Right renal pelvis (tissue), 4 donors: ENCODE measurements at places on chromosomes 5 and 9. TPM values are rescaled to one million over a fixed set of nuclear protein-coding genes. Genes with fewer than 3 reads are reported as not detected.

Gene POU5F2
- polyA plus RNA-seq: not detected

Gene MRPS30
- 60.7 TPM for polyA plus RNA-seq

Gene CBY3
- not detected for polyA plus RNA-seq

GRCh38 chr5:158701406-158702177 is 398.1 kb downstream of the EBF1 start:
- DNase-seq: no peak

- no peak for DNase-seq
Measured at GRCh38 chr9:124197177-124198095, 60.3 kb upstream of the NEK6 start.

GRCh38 chr5:55988979-55989638 is 5.7 kb downstream of the IL6ST start:
- no peak for DNase-seq

DNA sequence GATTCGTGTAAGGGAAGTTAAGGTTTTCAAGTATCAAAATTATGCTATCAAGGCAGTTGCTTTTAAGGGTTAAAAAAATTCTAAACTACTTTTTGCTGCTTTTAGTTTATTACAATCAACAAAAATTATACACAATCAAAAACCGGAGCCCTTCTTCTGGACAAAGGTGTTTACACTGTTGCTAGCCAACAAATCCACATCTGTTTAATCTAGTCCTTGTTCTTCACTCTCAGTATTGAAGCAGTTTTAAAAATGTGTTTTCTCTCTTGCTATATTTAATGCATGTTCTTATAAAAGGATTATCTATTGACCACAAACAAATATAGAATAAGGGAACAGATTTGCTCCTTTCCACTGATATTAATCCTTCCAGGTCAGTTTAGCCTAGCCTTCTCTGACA is 2.5 kb downstream of the FEM1C start:
- DNase-seq: no peak

DNA sequence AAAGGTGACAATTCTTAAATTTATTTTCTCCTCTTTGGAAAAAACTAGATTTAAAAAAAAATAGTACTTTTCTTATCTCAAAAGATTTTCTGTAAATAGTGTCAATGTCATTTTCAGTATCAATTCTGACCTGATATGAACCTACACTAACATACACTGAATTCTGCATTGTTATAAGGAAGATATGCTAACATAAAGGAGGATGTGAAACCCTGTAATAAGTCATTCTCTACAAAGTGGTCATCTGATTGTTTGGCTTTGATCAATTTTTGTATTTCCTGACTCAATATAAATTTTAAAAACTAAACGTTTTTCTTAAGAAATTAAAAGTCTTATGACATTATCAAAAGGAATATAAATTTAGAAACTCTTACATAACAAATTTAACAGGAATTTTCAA is 233.6 kb upstream of the EDIL3 start:
- DNase-seq: no peak
